Hematopoietic multipotent progenitor cell treated with erythropoietin and hydrocortisone succinate and interleukin-3 and kit ligand, for 6 days (in vitro differentiated cells): ENCODE measurements at places on chromosomes 3 and 15.
A peak's percentile ranks its signal among the peaks of the same experiment; 100 is the strongest.

- DNase-seq, result no peak
Measured at GRCh38 chr3:11769704-11770476, 76.8 kb downstream of the TAMM41 start.

DNA sequence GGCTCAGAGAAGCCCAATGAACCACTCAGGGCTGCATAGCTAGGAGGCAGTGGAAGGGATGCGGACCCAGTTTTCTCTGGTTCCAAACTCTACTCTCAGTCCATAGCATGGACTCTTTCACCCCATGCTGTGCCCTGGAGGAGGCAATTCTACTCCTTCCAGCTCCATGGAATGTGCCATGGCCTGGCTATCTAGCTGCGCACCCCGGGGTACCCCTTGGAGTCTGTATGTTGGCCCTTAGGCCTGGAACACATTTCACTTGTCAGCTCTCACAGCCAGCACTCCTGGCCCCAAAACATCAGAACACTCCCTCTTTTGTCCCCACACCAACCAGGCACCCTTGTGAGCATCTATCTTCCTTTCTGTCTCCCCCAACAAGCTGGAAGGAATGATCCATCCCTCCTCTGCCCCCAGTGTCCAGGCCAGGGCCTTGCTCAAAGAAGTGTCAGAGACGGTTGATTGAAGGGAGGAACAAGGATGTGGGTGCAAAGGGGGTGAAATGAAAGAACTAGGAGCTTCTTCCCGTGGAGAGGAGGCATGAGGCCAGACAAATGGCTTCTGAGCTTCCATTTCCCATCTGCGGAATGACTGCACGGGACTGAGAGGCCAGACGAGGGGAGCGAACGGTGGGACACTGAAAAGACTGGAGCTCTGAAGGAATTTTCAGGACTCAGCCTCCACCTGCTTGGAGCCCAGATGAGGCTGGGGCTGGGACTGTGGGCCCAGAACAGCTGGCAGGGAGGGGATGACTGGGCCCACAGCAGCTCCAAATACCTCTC lies 2.8 kb downstream of the PRSS50 start:
- no peak for DNase-seq

DNA sequence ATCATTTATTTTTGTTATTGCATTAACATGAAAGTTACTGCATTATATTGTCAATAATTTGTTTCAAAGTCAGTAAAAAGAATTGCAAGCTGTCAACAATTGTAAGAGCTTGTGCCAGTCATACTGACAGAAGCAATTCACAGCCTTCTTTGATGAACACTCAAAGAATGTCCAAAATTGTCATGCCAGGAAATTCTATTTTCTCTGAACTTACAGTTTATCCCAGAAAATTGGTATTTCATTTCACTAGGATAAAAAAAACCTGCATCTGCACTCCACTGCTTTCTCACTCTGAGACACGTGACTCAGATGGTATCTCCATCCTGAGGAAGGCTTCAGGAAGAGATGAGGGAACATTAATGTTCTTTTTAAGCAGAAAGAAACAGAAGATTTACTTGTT lies 332.6 kb upstream of the CCDC54 start:
- DNase-seq, result no peak

GRCh38 chr3:29484633-29485032 lies 203.8 kb downstream of the RBMS3 start:
- no peak for DNase-seq

GRCh38 chr3:39346785-39347585 lies 17.5 kb downstream of the CCR8 start:
- peak; percentile 92 for DNase-seq

- DNase-seq, result peak; percentile 94
Measured at GRCh38 chr3:157532529-157533297, 29.5 kb upstream of the VEPH1 start.

GRCh38 chr3:37338500-37338899 lies 164.1 kb upstream of the LRRFIP2 start:
- no peak for DNase-seq

- no peak for DNase-seq
Measured at GRCh38 chr15:40287968-40288367, 5.1 kb upstream of the ANKRD63 start.

GRCh38 chr3:193783166-193783896 lies 190.3 kb downstream of the OPA1 start:
- DNase-seq, result no peak

- no peak for DNase-seq
Measured at GRCh38 chr3:134610432-134611385, 40.1 kb downstream of the KY start.

DNA sequence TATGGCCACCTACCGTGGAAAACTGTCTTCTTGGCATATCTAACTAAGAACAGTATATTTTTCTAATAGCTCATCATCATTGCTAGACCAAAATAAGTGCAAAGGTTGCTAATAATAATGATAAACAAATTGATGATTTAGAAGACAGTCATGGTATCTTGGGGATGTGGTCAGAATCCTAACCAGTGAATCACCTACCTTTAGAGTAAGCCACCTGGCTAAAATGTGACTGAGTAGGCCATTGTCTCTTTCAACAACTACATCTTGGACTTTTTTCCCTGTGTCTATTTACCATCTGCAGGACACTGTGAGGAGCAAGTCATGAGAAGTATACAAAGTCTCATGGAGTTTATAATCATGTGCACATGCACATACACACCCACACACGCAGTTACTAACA lies 273.5 kb upstream of the SEMA6D start:
- no peak for DNase-seq

DNA sequence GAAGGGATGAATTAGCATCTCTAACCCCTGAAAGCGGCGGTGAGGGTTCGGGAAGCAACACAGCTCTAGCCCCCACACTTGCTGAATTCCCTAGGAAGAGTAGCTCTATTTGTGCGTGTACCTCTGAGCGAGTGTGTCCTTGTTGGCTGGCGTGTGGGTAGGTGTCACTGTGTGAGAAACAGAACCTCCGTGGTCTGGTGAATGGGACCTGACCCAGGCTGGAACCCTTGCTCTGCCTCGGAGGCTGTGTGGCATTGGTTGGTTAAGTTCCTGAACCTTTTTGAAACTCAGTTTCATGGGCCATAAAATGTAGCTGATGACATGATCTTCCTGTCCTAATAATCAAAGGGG lies 414 bp upstream of the TMEM115 start:
- no peak for DNase-seq

GRCh38 chr3:58151637-58152036 lies 59.1 kb downstream of the DNASE1L3 start:
- DNase-seq, result no peak

GRCh38 chr3:195407531-195408409 lies 35.0 kb downstream of the ACAP2 start:
- no peak for DNase-seq

- DNase-seq, result no peak
Measured at GRCh38 chr3:12237912-12238650, 50.8 kb upstream of the PPARG start.

- peak; percentile 19 for DNase-seq
Measured at GRCh38 chr3:151501923-151502632, 41.2 kb upstream of the IGSF10 start.

DNA sequence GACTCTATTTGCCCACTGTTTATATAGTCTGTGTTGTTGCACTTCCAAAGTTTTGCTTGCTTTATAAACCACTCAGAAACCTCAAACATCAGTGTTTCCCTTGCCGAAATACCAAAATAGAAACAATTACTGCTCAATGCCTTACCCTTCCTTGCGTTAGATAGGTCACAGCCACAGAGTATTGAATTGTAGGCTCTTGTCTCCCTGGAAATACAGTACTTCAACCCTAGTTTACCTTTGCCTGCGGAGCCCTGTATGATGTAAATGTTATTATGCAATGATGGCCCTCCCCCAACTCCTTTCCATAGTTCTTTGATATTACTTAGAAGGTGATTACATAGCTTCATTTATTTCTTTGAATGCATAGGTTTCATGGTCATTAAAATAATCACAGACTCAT lies 44.2 kb downstream of the SOX2 start:
- DNase-seq, result no peak

DNA sequence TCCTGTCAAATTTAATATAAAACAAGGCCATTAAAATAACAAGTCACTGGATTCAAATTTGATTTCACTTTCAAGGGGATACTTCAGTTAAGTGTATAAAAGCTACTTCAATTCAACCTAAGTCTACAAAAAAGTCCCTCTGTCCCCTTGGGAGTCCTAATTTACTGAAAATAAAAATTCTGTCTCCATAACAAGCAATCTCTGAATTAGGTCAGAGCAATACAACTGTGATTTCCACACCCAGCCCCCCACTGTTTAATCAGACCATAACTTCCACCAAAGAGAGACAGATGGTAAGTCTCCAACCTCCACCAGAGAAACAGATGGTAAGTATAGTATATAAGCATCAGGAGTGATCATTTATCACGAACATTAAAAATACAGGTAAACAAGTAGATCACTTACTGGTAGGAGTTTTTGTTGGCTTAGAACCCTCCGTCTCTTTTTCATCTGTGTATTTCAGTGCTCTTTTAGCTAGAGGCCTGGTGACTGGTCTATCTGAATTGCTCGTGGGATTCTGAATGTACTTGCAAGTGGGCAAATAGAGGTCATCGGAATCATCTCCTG lies 12.1 kb downstream of the SGO1 start:
- DNase-seq, result no peak

GRCh38 chr3:46129588-46130272 lies 78.4 kb downstream of the CCR1 start:
- DNase-seq, result no peak

GRCh38 chr15:68921926-68922325 lies 8.4 kb upstream of the SPESP1 start:
- no peak for DNase-seq

DNA sequence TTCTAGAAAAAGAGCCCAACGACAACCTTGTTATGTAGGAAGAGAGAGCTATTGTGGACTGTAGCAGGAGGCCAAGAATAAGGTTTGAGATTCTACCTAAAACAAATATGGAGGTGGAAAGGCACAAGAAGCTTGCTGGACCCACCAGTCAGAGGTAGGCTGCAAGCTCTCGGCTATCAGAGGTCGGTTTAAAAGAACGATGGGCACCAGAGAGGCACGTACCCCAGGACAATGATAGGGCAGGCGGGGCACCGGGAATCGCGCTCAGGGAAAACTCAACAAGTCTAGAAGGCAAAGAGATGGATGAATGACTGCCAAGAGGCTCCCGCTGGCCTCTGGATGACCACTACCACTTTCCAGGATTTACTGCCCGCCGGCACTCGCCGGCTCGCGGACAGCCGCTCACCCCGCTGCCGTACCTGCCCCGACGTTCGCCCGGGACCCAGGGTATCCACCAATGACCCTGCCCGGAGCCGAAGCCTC lies 1.1 kb downstream of the HDGFL3 start:
- DNase-seq, result peak; percentile 46

GRCh38 chr3:99990179-99990578 lies 124.1 kb downstream of the FILIP1L start:
- DNase-seq, result no peak

DNA sequence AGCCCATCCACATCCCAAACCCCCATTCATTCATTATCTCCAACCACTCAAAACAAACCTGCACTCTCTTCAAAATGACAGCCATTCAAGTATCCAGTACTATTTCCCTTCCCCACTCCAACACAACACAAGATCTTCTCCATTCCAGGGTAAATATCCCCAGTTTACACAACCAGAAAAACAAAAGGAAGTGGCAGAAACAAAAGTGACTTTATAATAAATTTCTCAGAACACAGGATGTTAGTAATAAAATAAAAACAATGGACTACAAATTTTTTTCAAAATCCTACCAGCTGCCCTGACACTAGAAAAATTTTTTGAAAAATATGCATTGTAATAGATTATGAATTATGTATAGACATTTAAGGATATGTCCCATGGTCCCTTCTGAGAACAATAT lies 14.2 kb downstream of the CPA3 start:
- DNase-seq, result no peak

DNA sequence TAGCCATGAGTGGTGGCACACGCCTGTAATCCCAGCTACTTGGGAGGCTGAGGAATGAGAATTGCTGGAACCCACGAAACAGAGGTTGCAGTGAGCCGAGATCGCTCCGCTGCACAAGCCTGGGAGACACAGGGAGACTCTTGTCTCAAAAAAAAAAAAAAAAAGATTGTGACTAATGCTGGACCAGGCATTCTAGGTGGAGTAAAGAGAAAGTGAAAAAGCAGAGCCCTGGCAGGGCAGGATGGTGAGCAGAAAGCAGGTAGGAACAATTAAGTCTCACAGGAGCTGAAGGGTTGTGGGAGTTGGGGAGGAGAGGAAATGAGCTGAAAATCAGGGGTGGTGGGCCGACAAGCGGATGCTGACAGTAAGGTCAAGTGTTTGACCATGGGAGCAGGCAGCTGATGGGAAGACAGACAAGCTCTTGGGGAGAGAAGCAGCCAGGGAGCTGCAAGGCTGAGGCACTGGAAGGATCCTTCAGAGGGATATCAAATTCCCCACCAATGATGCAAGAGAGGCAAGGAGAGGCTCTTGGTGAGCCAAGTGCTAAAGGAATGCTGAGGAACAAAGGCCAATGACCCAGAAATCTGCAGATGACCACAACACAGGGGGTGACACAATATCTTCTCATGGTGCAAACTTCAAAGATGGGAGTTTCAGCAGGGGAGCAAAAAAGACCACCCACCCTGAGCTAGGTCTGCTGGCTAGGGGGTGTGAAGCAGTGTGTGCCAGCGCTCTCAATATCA lies 251.1 kb downstream of the ULK4 start:
- no peak for DNase-seq

GRCh38 chr3:170321321-170322034 lies 36.0 kb upstream of the SKIL start:
- no peak for DNase-seq

DNA sequence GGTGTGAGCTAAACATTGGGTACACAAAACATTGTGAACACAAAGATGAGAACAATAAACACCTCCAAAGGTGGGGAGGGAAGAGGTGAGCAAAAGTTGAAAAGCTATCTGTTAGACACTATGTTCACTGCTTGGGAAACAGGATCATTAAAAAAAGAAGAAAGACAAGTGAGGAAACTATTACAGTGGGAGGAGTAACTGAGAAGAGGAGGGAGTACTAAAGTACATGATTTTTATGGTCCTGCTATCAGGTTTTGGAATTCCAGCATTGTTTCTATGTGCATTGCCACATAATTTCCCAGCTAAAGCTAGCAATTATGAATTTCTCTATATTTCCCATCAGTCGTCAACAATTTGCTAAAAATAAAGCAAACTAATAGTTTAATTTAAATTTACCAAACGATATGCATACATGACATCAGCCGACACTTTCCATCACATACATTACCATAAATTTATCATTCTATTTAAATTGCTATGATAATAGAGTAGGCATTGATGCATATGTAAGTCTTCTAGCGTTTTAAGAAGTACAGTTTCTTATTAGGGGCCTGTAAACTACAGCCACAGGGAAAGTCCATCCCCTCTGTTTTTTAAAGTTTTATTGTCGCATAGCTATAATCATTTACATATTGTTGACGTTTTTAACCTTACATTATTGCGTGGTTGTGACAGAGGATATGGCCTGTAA lies 221.8 kb downstream of the CHL1 start:
- DNase-seq, result no peak

- no peak for DNase-seq
Measured at GRCh38 chr15:39145854-39146625, 434.8 kb upstream of the THBS1 start.
